CD4-positive, alpha-beta T cell (primary cell): ENCODE measurements at places on chromosomes 5 and 9.

DNA sequence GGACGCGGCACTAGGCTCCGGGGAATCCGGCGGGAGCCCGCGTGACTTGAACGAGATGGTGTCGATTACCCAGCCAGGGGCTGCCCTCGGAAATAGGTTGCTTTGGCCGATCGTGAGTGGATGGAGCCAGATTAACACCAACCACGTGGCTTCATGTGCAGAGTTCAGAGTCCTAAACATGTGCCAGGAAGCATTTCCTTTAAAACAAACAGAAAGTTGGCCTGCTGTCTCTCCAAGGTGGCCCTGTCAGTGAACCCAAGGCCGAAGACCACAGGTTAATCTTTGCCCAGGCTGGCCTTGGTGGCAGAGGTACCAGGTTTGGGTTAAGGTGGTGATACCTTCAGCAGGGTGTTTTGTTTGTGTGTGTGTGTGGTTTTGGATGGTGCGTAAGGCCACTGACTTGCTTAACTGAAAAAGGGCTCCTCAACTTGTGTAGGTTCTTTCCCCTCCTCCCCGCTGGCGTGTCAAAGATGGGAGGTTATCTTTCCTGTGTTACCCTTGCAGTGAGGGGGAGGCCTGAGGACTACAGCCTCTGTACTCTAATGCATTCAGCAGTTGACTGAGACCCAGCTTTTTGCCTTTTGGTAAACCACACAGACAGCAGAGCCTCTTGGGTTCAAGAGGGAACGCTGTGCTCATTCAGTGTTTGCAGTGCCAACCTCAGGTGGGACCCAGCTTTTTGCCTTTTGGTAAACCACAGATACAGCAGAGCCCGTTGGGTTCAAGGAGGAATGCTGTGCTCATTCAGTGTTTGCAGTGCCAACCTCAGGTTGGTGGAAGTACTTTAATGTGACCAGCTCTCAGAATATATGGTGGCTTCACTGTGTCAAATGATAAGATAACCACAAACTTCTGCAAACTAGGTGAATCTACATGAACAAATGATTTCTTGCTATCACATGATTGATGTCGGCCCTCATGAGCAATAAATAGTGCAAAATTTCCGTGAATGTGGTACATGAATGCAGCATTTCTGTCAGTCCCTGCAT, 1.4 kb downstream of the IQGAP2 start:
- peak; percentile 67 for DNase-seq

GRCh38 chr5:11037941-11038340, 276.9 kb upstream of the DAP start:
- no peak for DNase-seq

DNA sequence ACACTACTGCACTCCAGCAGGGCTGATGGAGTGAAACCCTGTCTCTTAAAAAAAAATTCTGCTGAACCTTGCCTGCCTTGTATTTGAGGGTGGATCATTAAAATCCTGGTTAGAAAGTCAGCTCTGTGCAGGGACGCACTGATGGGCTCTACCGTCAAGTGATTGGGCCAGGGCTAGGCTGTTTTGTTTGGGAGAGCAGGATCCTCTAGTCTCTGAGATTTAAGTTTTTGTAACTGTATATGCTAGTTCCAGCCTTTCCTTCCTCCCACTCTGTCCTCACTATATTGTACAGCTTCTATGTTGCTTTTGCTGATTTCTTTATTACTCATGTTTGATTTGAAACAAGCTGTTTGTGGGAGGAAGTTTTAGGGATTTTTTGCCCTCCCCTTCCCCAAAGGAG, 11.5 kb downstream of the DDX4 start:
- DNase-seq, result no peak

DNA sequence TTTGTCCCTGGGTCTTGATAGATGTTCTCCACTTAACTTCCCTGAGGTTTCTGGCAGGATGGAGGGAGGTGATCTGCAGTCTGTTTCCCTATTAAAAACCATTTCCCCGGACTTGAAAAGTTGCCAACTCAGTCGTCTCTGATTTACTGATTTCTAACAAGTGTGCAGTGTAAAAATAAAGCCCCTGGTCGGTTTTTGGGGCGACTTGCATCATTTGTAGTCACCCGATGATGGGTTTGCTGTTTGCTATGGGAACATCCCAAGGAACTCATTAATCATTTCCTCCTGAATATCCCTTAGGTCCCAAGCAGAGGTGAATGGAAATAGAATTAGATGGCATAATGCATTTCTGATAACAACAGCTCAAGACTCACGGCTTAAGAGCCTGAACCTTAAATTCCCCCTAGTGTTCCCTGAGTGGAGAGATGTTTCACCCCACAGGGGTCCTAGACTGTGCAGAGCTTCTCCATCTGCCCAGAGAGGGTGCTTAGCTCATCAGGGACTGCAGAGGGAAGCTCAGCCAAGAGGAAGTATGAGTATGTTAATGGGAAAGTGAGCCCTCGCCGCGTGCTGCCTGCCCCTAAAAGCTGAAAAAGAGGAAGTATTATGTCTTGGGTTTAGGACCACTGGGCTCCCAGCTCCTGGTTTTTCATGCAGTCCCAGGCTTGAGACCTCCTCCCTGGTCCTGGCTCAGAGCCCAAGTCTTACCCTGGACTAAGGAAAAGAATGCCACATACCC, 115.1 kb upstream of the DAP start:
- no peak for DNase-seq

DNA sequence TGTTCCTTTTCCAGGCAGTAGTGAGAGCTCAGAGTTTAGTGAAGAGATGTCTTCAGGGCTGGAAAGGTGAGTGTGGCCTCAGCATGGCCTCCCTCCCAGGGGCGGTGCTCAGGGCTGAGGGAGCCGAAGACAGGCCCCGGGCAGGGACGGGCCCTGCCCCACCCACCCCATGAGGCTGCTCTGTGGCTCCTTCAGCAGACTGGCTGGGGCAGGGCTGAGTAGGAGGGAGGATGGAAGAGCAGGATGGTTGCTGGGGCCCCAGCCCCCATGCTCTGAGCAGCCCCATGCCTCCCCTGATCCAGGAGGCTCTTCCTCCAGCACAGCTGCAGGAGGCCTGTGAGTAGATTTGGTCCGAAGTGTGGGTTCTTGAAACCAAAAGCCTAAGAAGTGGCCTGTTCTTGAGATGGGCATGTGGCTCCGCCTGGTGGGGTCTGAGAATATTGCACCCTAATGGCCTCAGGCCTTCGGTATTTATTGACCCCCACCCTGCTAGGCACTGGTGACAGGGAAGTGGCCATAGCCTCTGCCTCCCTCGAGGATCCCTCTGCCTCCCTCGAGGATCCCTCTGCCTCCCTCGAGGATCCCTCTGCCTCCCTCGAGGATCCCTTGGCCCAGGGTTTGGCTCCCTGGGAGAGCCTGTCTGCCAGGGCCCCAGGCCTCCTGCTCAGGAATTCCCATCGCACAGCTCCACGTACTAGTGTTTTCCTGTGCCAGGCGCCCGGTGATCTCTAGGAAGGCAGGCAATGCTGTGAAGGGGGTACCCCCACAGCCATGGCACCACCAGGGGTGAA, 65.4 kb upstream of the GARNL3 start:
- peak; percentile 69 for DNase-seq

DNA sequence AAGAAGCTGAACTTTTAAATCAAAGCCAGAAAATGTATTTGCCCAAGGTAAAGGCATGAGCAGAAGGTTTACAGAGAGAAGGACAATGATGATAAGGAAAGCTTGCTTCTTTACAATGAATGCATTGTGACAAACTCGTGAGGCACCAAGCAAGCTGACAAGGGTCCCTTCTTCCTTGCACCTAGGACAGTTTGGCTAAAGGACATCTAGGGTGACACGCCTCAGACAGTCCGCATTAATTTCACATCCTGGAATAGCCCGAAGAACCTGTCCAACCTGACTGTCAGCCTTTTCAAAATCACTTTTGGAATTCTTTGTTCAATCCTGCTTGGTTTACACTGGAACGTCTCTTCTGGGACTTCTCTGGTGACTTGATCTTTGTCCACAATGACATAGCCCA, 146.4 kb upstream of the MAP3K1 start:
- DNase-seq, result no peak

- no peak for DNase-seq
These were observed 39.6 kb downstream of the SLC38A9 start for GRCh38 chr5:55672477-55672911.

DNA sequence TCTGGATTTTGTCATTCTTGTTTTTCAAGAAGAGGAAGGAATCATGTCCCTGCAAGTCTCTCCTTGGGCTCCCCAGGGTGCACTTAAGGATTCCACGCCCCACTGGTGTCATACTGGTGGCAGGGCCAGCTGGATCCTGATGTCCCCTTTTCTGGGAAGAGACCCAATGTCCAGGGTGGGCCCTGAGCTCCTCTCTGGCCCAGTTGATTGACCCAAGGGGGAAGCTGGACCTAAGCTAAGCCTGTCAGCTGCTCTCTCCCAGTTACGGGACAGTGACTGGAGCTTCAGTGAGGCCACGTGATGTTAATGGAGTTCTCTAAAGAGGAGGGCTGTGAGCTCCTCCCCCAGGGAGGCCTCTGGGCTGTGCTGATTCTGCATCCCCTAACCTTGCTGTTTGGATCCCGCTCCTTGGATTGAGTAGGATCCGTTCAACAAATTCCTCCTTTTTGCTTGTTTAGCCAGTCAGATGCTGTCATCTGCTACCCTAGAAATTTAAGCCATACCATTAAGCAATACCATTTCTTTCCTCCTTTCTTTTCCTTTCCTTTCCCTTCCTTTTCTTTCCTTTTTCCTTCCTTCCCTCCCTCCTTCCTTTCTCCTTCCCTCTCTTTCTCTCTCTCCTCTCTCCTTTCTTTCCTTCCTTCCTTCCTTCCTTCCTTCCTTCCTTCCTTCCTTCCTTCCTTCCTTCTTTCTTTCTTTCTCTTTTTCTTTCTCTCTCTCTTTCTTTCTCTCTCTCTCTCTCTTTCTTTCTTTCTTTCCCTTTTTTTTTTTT, 17.2 kb downstream of the NKX2-5 start:
- DNase-seq, result no peak

DNA sequence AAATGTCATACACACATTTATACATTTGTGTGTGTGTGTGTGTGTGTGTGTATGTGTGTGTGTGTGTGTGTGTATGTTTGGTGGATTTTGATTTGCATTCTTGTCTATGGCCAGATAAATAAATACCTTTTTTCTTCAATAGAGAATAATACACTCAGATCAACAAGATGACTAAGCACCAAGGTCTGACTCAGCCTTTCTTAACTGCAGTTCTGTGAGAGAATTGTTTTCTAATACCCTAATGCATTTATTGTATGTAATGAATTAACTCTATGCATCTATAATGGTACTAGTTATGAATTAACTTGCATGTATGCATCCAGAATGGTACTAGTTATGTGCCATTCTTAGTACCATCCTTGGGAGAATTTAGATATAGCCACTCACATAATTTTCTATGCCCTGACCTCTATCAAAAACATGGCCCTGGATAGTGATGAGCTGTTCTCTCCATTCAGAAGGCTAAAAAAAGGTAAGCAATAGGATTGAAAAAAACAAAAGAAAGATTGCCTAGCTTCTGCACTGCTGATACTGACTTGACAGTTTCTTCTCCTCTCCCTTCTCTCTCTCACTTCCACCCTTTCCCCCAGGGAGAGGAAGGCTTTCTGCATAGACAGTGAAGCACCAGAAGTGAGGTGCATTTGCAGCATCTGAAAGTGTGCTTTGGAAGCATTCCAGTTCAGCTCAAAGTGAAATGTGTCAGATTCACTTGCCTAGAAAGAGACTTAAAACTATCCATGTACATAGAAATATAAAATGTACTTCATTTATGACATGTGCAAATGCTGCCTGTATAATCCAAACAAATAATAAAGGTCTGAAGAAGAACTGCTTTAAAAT, 55.1 kb upstream of the CCDC112 start:
- DNase-seq, result no peak

GRCh38 chr5:5026409-5026785, 113.7 kb upstream of the ADAMTS16 start:
- no peak for DNase-seq

DNA sequence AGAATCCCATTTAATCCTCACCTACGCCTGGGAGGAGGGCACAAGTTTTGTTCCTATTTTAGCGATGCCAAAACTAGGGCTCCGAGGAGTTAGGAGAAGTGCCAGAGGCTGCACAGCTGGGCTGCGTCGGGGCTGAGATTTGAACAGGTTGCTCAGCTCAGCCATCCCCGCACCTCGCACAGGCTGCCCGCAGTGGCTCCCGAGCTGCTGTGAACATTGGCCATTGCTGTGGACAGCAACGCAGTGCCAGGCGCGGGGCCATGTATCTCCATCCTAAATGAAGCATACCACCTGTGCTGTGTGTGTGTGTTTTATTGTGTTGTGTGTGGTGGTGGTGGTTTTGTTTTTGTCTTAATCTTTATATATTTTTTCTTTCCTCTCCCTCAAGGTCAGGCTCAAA, 52.0 kb downstream of the AK8 start:
- DNase-seq, result no peak

DNA sequence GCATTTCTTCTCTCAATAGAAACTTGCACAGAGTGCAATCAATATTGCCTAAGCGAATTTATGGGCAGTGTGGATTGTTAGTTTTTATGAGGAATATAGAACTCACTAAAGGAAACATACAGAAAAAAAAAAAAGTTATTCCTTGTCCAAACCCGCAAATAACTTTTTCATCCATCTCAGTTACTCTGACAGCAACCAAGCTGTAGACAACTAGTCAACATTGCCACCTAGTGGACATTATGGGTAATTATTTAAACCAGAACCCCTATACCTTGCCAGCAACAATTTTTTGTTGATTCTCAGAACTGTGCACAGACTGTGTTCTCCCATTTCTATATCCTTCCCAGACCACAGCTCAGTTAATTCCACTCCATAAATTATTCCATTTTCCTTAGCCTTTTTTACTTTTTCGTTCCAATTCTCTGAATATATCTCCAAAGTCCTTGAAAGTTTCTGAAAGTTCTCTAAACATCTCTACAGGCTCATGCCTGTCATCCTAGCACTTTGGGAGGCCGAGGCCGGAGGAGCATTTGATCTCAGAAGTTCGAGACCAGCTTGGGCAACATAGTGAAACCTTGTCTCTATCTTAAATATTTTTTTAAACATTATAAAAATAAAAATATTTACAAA, 2.6 kb upstream of the AFAP1L1 start:
- no peak for DNase-seq

DNA sequence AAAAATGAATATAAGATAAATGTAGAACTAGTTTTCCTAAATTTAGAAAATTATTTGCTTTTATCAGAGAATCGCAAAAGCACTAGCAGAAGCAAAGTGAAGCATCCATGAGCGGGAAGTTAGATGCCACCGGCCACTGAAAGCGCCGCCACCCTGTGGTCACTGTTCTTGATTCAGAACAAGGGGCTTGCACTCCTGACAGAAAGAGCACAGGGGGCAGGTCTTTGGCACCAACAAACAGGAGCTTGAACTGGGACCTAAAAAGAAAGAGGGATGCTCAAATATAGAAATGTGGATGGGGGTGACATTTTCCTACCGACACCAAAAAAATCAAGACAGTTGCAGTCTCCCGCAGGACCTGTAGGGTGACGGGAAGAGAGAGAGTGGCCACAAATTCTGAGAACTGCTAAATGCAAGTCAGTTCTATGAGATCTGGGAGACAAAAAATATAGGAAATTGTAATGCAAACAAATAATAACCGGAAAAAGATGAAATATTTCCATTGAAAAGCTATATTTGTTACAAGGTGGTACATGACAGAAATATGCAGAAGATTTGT, 144.3 kb downstream of the CDH12 start:
- no peak for DNase-seq

GRCh38 chr9:91048749-91049148, 247.1 kb downstream of the SYK start:
- DNase-seq, result no peak
